Central memory CD4-positive, alpha-beta T cell (primary cell): ENCODE measurements at places on chromosomes 13 and 19.

DNA sequence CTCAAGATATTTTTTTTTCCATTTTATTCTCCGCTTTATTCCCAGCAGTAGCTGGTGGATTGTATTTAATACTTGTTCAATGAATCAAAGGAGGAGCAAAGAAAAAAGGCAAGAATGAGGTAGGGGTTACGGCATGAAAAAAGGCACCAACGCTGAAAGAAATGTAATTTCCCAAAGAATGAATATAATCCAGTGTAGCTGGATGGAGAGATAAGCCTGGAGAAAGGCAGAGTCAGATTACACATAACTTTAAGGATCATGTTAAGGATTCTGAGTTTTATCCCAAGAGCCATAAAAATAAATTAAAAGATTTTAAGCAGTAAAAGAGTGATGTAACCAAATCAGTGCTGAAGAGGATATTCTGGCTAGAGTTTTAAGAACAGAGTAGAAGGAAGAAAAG is 67.7 kb downstream of the RBM26 start:
- DNase-seq: no peak

DNA sequence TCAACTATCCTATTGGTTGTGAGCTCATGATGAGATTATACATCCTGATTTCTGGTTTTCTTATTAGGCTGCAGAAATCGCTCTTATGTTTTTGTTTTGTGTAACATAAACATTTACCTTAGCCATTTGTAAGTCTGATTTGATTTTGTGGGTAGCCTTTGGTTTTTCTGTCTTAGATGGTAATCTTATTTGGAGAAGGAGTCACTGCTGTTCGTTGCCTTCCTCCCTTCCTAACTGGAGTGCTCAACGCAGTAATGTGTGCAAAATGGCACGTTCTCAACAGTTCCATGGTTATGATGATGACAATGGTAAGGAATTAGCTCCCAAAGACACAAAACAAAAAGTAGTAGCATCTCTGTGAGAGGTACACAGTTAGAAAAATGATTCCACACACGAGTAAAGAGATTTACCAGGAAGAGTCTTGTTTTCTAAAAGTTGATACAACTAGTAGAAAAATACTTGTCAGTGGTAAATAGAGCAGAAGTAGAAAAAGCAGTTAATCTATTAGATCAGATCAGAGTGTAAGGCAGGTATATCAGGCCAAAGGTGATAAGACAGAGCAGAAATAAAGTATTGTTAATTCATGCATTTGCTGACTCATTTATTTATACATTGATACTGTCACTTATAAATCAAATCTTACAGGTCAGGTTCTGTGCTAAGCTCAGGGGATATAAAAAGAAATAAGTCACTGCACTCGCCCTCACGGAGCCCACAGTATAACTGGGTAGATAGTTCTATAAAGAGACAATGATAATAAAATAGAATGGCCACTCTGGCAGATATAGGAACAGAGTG is 270.0 kb downstream of the NALCN start:
- no peak for DNase-seq

- DNase-seq: no peak
Measured at GRCh38 chr13:57653229-57653989, 21.9 kb downstream of the PCDH17 start.

GRCh38 chr19:2574971-2575630 is 99.2 kb downstream of the GADD45B start:
- DNase-seq: no peak

GRCh38 chr19:29485293-29485692 is 40.5 kb upstream of the VSTM2B start:
- DNase-seq: no peak

DNA sequence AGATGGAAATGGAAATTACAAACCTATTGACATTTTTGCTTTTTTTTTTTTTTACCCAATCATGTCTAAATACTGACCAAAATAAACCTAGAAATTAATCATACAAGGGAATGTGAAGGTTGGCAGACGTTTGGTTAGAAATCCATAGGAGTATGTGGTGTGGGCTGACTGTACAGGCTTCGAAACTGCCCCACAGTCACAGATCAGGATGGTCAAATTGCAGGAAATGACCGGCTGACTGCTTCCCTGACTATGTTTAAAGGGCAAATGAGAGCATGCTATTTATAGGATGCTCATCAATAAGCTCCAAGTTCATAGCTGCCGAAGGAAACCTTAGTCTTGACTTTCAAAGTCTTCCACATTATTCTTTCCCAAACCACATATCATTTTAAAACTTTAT is 118.4 kb downstream of the COG6 start:
- no peak for DNase-seq

GRCh38 chr13:24212254-24212653 is 51.7 kb downstream of the SPATA13 start:
- DNase-seq: no peak

- no peak for DNase-seq
Measured at GRCh38 chr13:26095338-26095737, 43.5 kb upstream of the SHISA2 start.

- DNase-seq: no peak
Measured at GRCh38 chr19:2239173-2239572, 2.5 kb downstream of the SF3A2 start.

DNA sequence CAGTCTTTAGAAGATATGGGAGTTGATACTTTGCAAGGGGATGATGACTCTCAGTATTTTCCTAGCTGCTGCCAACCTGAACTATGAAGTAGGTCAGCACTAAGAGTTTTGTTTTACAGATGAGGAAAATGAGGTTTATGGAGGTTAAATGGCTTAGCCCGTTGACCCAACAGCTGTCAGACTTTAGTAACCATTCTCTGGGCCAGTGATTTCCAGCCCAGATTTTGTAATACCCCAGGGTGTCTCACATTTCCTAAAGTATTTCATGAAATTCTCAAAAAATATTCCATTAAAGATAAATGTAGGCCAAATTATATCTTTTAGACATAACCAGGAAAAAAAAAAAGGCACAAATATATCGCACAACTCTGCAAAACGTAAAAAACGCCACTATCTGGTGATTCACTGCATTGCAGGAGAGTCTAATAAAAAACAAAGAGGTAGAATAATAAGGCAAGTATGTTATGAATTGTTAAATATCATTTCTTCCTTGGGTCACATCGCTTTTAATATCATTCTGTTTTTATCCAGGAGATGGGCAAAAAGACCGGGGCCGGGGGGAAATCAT is 112.5 kb downstream of the DACH1 start:
- DNase-seq: no peak

DNA sequence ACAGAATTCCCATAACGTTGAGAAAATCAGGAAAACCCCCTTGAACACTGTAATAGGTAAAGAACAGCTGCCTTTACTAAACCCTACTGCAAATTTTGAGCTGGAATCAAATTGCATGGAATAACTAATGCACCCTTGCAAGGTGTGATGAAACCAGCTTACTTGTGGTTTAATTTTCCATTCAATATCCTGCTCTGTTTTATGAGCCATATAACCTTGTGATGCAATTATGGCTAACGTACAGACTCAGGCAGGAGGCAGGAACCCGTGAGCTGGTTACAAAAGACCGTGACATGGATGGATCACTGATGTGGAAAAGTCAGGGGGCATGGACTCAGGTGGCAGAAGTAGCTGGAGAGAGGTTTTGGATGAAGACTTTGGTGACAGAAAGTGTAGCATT is 438.6 kb downstream of the COG6 start:
- DNase-seq: no peak

DNA sequence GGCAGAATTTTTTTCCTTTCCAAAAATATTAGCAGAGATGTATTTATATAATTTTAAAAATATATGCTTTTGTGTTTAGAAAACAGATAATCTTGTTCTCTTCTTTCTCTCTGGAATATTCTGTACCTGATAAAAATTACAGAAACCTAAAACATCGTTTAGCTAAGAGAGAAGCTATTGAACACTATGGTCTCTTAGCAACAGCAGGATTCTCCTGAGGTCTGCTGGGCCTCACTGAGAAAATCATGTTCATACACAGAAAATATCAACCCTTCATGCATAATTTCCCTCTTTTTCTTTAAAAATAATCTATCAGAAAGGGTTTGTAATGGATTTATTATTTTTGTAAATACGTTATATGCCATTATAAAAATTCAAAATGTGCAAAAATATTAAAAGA is 242.2 kb downstream of the DCLK1 start:
- no peak for DNase-seq

- no peak for DNase-seq
Measured at GRCh38 chr13:97559981-97560380, 126.0 kb downstream of the RAP2A start.

GRCh38 chr19:48836089-48837017 is at the start of gene HSD17B14:
Gene HSD17B14, minus strand, starts transcription at chr19:48836491. Its CDS starts 80 bp downstream, at chr19:48836411.
- DNase-seq: no peak

DNA sequence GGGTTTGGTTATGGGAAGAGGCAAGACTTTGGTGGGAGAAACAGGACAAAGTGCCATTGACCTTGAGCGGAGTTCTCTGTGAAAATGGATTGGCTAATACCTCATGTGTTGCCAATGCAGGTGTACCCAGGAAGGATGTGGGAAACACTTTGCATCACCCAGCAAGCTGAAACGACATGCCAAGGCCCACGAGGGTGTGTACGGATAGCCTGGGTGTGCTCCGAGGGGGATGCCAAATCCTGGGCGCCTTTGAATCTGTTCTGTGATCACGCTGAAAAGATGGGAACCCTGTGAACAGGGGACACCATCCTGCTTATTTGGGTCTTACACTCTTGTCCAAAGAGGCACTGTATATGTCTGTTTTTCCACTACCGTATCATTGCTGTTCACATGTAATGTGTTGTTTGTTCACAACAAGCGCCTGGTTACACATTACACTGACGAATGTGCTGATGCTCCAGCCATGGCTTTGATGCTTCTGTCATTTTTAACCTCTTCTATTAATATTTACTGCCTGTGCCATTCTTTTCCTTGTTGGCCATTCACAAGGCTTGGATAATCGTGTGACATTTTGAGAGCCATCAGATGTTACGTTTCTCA is 8.3 kb downstream of the GTF3A start:
- peak; percentile 57 for DNase-seq

- no peak for DNase-seq
Measured at GRCh38 chr19:35774274-35775045, 904 bp upstream of the ARHGAP33 start.

DNA sequence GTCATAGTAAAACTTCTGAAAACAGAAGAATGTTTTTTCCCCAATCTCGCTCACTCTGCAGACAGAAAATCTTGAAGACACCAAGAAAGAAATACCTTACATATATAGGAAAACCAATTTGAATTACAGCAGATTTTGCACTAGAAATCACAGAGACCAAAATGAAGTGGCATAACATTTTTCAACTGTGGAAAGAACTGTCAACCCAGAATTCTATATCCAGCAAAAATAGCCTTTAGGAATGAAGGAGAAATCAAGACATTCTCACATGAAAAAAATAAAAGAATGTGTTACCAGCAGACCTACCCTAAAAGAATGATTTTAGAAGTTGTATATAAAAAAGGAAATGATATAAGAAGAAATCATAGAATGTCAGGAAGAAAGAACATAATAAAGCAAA is 28.7 kb downstream of the CCDC122 start:
- DNase-seq: no peak

GRCh38 chr19:11418549-11419506 is at the start of gene RGL3:
Gene RGL3, minus strand, starts transcription at chr19:11419314. Its CDS starts 36 bp downstream, at chr19:11419278.
- DNase-seq: no peak

DNA sequence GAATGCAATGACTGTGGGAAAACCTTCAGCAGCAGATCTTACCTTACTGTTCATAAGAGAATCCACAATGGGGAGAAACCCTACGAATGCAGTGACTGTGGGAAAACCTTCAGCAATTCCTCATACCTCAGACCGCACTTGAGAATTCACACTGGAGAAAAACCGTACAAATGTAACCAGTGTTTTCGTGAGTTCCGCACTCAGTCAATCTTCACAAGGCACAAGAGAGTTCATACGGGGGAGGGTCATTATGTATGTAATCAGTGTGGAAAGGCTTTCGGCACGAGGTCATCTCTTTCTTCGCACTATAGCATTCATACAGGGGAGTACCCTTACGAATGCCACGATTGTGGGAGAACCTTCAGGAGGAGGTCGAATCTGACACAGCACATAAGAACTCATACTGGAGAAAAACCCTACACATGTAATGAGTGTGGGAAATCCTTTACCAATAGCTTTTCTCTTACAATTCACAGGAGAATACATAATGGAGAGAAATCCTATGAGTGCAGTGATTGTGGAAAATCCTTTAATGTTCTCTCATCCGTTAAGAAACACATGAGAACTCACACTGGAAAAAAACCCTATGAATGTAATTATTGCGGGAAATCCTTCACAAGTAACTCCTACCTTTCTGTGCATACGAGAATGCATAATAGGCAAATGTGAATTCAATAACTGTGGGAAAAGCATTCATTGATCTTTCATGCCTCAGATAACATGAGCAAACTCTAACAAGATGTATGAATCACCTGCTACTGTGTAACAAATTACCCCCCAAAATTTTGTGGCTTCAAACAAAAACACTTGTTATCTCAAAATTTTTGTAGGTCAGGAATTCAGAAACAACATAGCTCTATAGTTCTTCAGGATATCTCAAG is 13.8 kb downstream of the ZNF557 start:
- DNase-seq: no peak

DNA sequence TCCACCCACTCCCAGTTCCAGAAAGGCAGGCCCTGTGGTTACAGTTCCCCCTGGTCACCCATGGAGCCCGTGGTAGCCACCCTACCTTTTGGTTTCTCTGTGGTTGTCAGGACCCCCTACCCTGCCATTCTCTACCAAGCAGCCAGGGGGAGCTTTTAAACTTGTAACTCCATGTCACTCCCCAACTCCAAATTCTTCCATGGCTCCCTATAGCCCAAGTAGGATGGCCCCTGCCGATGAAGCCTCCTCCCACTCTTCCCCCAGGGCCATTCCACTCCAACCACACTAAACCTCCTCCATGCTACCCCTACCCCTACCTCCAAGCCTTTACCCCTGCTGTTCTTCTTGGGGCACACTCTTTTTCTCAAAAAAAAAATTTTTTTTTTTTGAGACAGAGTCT is 2.2 kb downstream of the S1PR2 start:
- DNase-seq: peak; percentile 47

- no peak for DNase-seq
Measured at GRCh38 chr19:15437355-15438123, 12.2 kb downstream of the WIZ start.

GRCh38 chr13:75196147-75196837 is 285.7 kb downstream of the TBC1D4 start:
- DNase-seq: no peak

DNA sequence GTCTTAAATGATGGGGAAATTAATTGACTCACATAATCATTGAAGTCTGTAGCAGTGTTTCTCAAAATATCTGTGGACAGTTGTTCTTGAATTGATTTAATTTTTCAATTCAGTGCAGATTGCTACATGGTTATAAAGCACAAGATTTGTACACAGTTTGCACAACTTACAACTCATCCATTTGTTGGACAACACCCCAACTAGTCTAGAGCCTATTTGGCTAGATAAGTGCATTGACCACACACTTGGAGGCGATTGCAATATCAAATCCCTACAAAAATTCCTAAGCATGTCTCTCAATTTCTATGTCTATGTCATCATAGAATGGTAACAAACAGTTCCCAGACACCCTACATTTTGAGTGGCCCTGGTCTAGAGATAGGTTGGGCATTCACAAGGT is 48.0 kb upstream of the IPO5 start:
- no peak for DNase-seq
